Spinal cord (tissue), 10 donors: ENCODE measurements at places on chromosomes 5 and 9. TPM values are rescaled to one million over a fixed set of nuclear protein-coding genes. Genes with fewer than 3 reads are reported as not detected.

ABLIM3 gene
- 40.7 TPM for total RNA-seq

PCDHB9 gene
- 3.5 TPM for total RNA-seq

ANKDD1B gene
- 1.7 TPM for total RNA-seq

LECT2 gene
- not detected for total RNA-seq

GDF9 gene
- 0.83 TPM for total RNA-seq

RNF180 gene
- total RNA-seq: 16.6 TPM

SEC24A gene
- total RNA-seq: 14.9 TPM

AIF1L gene
- total RNA-seq: 52.5 TPM

GARIN3 gene
- not detected for total RNA-seq

BTNL3 gene
- total RNA-seq: not detected

LCN15 gene
- not detected for total RNA-seq

NXNL2 gene
- total RNA-seq: 1.8 TPM

PCDHGB5 gene
- 21.5 TPM for total RNA-seq

INSL4 gene
- not detected for total RNA-seq

SPATA31A7 gene
- total RNA-seq: not detected

VCAN gene
- 610 TPM for total RNA-seq

ALDH1A1 gene
- 26.4 TPM for total RNA-seq

LCN9 gene
- total RNA-seq: not detected

CTXN3 gene
- total RNA-seq: 21.4 TPM

LVRN gene
- total RNA-seq: 1.9 TPM

PPP2R2B gene
- 135 TPM for total RNA-seq

PKD2L2 gene
- not detected for total RNA-seq

PCDHA9 gene
- 4.1 TPM for total RNA-seq

TPRN gene
- 6.7 TPM for total RNA-seq

FBN2 gene
- total RNA-seq: 134 TPM

SIT1 gene
- not detected for total RNA-seq

MLANA gene
- 1.7 TPM for total RNA-seq

STK32A gene
- total RNA-seq: 36.3 TPM

NRG2 gene
- 4.6 TPM for total RNA-seq

PROB1 gene
- 1.4 TPM for total RNA-seq

THBS4 gene
- total RNA-seq: 20.3 TPM

MARCOL gene
- total RNA-seq: not detected

NR4A3 gene
- total RNA-seq: 4.0 TPM

DRD1 gene
- 1.6 TPM for total RNA-seq

BTNL8 gene
- total RNA-seq: 0.50 TPM

LCN1 gene
- not detected for total RNA-seq

ZNF608 gene
- total RNA-seq: 45.5 TPM

PLCXD3 gene
- total RNA-seq: 25.9 TPM
